M059J (cell line): ENCODE measurements at places on chromosomes 12 and 14.

DNA sequence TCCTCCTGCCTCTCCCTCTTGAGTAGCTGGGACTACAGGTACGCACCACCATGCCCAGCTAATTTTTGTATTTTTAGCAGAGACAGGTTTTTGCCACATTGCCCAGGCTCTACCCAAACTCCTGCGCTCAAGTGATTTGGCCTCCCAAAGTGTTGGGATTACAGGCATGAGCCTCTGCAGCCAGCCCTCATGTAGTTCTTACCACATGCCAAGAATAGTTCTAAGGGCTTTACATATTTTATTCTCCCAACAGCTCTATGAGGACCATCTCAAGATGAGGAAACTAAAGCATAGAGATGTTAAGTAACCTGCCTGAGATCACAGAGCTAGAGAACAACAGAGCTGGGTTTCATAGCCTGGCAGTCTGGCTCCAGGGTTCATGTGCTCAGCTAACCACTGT is 37.9 kb upstream of the ALDH2 start:
- DNase-seq: no peak

- DNase-seq: no peak
Observed at GRCh38 chr12:56874821-56875220, 59.4 kb downstream of the SDR9C7 start.

DNA sequence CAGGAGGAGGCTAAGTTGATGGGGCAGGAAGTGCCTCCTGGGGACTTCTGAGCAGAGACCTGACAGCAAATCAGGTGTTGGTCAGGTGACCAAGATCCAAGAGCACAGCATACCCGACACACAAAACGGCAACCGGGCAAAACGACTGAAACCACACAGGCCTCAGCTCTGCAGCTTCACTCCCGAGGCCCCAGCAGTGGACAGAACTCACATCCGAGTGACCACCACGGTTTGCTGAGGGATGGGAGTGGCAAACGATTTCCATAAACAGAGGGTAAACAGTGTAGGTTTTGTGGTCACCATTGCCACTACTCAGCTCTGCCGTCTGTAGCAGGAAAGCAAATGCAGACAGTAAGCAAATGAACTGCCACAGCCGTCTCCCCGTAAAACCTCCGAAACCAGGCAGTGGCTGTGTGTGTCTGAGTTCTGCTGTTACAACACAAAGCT is 14.4 kb downstream of the CHFR start:
- no peak for DNase-seq

GRCh38 chr14:81633496-81633895 is 99.8 kb upstream of the SEL1L start:
- DNase-seq: no peak

- DNase-seq: no peak
Observed at GRCh38 chr12:89309815-89310214, 42.5 kb downstream of the DUSP6 start.

- no peak for DNase-seq
Observed at GRCh38 chr12:4006743-4007142, 133.5 kb upstream of the PARP11 start.

GRCh38 chr12:11894890-11895289 is 175.8 kb upstream of the BCL2L14 start:
- DNase-seq: no peak

DNA sequence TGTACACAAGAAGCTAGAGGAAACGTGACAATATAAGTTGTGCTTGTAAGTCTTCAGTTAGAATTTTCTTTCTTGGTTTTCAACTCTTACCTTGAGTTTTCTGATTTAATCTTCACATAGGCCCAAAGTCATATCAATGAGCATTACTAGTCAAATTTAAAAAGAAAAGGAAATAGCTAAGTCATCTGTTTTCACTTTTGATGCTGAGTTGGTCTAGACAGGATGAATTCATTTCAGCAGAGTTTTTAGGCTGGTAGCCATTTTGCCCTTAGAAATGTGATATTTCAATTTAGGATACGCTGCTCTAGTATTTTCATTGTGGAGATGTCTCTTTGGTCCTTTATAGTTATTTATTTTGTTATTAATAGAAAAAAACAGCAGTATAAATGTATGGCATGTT is 44.6 kb upstream of the KRAS start:
- DNase-seq: no peak

DNA sequence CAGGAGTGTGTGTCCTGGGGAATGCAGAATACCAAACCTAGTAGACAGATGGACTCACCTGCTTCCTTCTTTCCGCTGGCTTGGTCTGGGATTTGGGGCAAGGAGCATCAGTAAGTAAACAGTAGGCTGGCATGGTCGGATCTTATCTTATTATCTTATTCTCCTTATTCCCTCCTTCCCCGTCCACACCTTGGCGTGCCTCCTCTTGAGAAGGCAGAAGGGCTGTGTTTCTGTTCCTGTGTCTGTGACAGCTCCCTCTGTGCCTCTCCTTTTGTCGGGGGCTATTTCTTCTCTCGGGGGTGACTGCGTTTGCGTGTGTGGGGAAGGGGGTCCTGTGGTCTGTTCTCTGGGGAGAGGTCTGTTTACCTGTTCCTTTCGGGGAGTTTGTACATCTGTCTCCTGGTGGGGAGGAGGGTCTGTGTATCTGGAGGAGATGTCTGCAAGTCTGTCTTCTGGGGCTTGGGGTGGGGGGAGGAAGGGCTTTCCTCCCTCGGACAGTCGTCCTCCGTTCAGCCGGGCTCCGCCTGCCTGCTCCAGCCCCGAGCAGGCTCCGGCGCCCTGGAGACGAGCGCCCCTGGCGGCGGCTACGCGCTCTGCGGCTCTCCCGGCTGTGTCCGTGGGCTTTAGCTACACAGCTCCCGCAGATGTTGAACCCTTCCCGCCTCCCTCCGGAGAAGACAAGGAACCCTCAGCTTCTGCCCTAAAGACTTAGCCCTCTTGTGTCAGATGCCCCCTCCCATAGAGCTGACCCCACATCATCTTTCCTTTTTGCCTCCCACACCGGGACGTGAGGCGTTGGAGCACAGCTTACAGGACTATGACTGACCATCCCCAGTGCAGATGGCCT is 4.4 kb downstream of the KRT86 start:
- peak; percentile 76 for DNase-seq

- no peak for DNase-seq
Observed at GRCh38 chr12:96786791-96787190, 120.3 kb upstream of the NEDD1 start.

GRCh38 chr12:6963791-6964413 is 6.6 kb downstream of the PHB2 start:
- no peak for DNase-seq

GRCh38 chr14:58635091-58635830 is 2.5 kb upstream of the DACT1 start:
- no peak for DNase-seq

DNA sequence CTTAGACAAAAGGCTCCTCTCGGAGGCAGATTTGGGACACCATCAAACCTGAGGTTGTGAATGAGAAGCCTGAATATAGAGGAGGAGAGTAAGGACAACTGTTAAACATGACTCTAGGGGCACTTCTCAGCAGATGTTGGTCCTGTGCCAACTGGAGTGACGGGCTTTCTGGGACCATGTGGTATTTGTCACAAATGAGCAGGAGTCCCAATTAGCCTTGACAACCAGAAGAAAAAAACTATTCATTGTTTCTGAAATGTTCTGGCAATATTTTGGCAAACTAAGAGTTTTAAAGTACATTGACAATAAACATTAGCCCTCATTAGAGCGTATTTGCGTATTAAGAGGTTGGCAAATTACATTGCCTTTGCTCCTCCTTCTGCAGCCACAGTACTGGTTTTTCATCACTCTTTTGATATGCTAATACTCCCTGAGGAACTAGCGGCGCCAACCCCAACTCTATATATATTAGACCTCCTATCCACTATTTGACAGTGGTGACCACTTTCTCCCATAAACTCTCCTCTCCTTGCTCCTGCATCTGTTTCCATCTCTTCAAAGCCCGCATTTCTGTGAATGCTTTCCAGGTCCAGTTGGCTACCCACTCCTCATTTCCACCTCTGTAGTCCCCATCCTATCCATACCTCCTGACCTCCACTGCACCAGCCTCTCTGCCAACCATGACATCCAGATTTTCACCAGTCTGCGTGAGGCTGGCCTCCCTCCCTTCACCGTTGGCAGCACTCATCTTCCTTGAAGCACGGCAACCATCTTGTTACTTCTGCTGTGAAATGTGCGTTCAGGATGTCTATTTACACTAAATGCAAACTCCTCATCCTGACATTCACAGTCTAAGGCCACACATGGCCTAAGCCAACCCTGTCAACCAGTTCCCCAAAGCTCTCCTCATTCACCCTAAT is 100.7 kb downstream of the ZFC3H1 start:
- no peak for DNase-seq

DNA sequence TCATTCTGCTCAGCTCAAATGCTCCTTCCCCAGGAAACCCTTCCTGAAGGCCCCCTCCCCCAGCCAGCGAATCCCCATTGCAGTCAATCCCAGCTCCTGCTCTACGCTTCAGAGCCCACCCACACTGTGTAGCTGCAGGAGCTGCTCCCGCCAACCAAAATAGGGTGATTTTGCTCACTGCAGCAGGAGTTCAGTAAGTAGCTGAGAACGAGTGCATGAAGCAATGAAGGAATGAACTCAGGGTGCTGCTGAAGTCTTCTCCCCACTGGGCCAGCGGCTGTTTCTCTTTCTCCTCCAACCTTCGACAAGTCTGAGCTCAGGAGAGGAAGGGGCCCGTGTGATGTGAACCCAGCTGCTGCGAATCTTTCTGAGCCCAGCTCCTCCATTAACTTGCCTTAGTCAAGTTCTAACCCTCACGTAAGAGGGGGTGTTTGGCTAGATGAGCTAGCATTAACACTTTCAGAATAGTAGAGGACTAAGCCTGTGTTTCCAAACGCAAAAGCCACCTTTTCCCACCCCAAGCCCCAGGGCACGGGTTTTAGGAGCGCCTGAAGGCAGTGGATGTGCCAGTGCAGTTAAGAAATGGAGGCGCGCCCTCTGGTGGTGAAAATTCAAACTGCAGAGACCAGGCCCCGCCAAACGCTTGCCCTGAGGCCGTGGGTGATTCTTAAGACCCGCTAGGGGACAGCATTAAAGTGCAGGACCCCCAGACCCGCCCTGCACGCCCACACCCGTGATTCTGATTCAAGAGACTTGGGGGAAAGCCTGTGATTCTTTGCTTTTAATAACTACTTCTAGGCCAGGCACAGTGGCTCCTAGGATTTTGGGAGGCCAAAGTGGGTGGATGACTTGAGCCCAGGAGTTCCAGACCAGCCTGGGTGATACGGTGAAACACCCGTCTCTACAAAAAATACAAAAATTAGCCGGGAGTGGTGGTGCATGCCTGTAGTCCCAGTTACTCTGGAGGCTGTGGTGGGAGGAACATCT is 11.9 kb upstream of the SERPINA4 start:
- peak; percentile 18 for DNase-seq

DNA sequence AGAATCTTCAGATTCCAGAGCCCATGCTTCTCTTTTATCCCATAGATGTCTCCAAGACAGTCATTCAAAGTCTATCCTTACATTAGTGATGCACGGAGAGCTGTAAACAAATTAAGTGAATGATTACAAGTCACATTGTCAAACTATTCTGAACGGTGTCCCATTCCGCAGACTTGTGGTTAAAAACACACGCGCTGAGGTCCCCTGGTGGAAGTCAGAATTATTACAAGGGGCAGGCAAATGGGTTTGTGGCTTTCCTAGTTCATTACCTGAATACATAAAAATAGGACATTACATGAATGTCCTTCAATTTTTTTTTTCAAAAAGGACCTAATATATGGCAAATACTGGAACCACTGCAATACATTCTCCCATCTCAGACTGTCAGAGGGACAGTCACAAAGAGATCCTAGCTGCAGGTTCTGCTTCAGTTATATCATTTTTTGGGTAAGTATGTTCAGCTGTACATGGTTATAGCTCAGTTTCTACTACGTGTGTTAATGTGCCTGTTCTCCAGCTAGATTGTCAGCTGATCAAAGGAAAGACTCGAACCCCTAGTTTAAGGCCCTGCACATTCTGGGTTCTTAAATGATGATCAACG is 53.1 kb upstream of the STON2 start:
- peak; percentile 46 for DNase-seq

GRCh38 chr12:121520586-121521086 is 60.2 kb downstream of the KDM2B start:
- DNase-seq: no peak

- DNase-seq: no peak
Observed at GRCh38 chr12:117309276-117309925, 52.0 kb downstream of the NOS1 start.

GRCh38 chr14:76955575-76956315 is 72.8 kb downstream of the IRF2BPL start:
- peak; percentile 79 for DNase-seq

DNA sequence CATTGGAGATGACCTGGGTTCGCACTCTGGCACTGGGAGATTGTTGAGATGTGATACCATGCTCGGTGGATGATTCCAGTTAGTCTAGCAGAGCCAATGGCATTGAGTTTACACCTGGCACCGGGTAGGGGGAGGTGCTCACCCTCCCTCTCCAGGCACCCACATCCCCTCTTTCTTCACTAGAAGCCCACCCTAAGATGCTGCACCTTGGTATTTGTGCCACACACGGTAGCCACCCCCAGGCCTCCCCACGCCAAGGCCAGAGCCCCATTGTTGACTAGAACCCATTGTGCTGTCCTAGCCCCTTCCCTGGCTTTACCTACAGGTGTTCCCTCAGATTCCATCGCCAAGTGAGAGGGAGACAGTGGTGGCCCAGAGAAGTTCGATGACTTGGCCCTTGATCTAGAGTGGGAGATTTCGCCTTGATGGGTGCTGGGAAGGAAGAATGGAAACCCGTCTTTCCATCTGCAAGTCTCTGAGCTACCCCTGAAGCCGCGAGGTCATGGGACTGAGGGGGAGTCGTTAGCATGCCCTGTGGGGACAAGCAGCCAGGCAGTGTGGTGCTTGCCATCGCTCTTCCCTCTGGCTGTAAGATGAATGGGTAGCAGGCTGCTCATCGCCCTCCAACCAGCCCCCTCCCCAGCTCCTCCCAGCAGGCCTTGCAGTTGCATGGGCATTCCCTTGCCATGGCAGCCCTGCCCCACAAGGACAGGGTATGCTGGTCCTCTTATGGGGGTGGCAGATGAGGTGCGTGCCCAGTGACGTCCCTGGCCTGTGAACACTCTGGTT is 8.7 kb downstream of the CCND2 start:
- no peak for DNase-seq

GRCh38 chr14:54177019-54177418 is 219.8 kb upstream of the CDKN3 start:
- DNase-seq: no peak

- DNase-seq: no peak
Observed at GRCh38 chr12:77774761-77775160, 55.9 kb upstream of the NAV3 start.

- DNase-seq: no peak
Observed at GRCh38 chr12:128796439-128797118, 27.2 kb downstream of the SLC15A4 start.
